Esophagus mucosa (tissue), 1 donor: ENCODE measurements at places on chromosomes 7 and 10. TPM values are rescaled to one million over a fixed set of nuclear protein-coding genes. Genes with fewer than 3 reads are reported as not detected.

STK31 gene
- 0.16 TPM for total RNA-seq

IQUB gene
- total RNA-seq: not detected

HOXA13 gene
- not detected for total RNA-seq

ACTR3C gene
- total RNA-seq: 6.1 TPM

NKX1-2 gene
- 0.16 TPM for total RNA-seq

TRIM74 gene
- not detected for total RNA-seq

PTPN20 gene
- 1.8 TPM for total RNA-seq

NPSR1 gene
- not detected for total RNA-seq

ASB13 gene
- total RNA-seq: 15.3 TPM

SNX8 gene
- 21.7 TPM for total RNA-seq

TACC2 gene
- 90.0 TPM for total RNA-seq

TMEM178B gene
- 4.0 TPM for total RNA-seq

ELMO1 gene
- total RNA-seq: 4.0 TPM

FGFBP3 gene
- total RNA-seq: 0.56 TPM
